Activated naive CD4-positive, alpha-beta T cell treated with anti-CD3 and anti-CD28 coated beads for 36 hours (primary cell): ENCODE measurements at places on chromosomes 6 and 20. TPM values are rescaled to one million over a fixed set of nuclear protein-coding genes. Genes with fewer than 3 reads are reported as not detected.

- H3K27me3 ChIP-seq = no peaks in the 10 kb centered on the region
- H3K4me3 ChIP-seq = no peak overlapping the region
- peaks cover 7% of the 10 kb centered on the region for H3K4me1 ChIP-seq
These were observed 5.3 kb downstream of the PTK6 start for GRCh38 chr20:63531686-63532448.

Gene CRYBG1
- total RNA-seq = 13.0 TPM

GRCh38 chr6:91539456-91539855, 952.6 kb upstream of the MAP3K7 start:
- H3K27me3 ChIP-seq = no peaks in the 10 kb centered on the region
- H3K36me3 ChIP-seq = no peaks in the 10 kb centered on the region
- no peak overlapping the region for H3K27ac ChIP-seq
- no peaks in the 10 kb centered on the region for H3K4me1 ChIP-seq

Gene CCN6
- total RNA-seq = not detected

GRCh38 chr6:33860006-33860405, 56.2 kb upstream of the MLN start:
- no peak overlapping the region for H3K27ac ChIP-seq
- no peak for DNase-seq
- no peaks in the 10 kb centered on the region for H3K27me3 ChIP-seq
- H3K4me3 ChIP-seq = no peak overlapping the region

- peak overlapping the region; percentile 95 for H3K4me3 ChIP-seq
- H3K4me1 ChIP-seq = peaks cover 28% of the 10 kb centered on the region
- H3K27me3 ChIP-seq = no peaks in the 10 kb centered on the region
- H3K36me3 ChIP-seq = peaks cover 13% of the 10 kb centered on the region
- no peak for DNase-seq
These were observed 591 bp downstream of the IDH3B start for GRCh38 chr20:2663364-2663886.

- peak; percentile 71 for DNase-seq
- peak overlapping the region; percentile 64 for H3K4me3 ChIP-seq
- no peak overlapping the region for H3K27ac ChIP-seq
- peaks cover 43% of the 10 kb centered on the region for H3K27me3 ChIP-seq
- H3K4me1 ChIP-seq = peaks cover 8% of the 10 kb centered on the region
- H3K36me3 ChIP-seq = no peaks in the 10 kb centered on the region
These were observed 92.7 kb upstream of the SIRPA start for GRCh38 chr20:1802385-1803060.

Gene BYSL
- total RNA-seq = 49.8 TPM

- H3K4me1 ChIP-seq = no peaks in the 10 kb centered on the region
- H3K27me3 ChIP-seq = peaks cover 12% of the 10 kb centered on the region
- no peak overlapping the region for H3K27ac ChIP-seq
- no peaks in the 10 kb centered on the region for H3K36me3 ChIP-seq
- no peak for DNase-seq
- H3K4me3 ChIP-seq = no peak overlapping the region
These were observed 26.2 kb downstream of the PHACTR3 start for GRCh38 chr20:59630526-59630925.

Gene DUSP15
- total RNA-seq = not detected

Gene MCHR2
- not detected for total RNA-seq

GRCh38 chr6:69179681-69180080, 544.6 kb downstream of the ADGRB3 start:
- H3K36me3 ChIP-seq = no peaks in the 10 kb centered on the region
- H3K27ac ChIP-seq = no peak overlapping the region
- H3K4me3 ChIP-seq = no peak overlapping the region
- H3K27me3 ChIP-seq = no peaks in the 10 kb centered on the region

DNA sequence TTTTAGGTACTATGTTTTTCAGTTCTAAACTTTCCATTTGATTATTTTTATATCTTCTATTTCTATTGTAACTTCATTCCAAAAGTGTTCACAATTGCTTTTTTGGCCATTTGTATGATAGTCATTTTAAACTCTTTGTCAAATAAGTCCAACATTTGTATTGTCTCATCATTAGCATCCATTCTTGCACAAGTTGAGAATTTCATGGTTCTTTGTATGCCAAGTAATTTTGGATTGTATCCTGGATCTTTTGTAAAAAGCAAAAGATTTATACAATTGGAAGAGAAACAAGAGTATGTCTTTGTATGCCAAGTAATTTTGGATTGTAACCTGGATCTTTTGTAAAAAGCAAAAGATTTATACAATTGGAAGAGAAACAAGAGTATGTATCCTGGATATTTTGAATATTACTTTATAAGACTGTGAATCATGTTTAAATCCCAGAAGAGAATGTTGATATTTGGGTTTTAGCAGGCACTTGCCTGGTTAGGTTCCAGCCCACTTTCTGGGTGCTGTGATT, 36.9 kb upstream of the NT5E start:
- H3K36me3 ChIP-seq = no peaks in the 10 kb centered on the region
- H3K27ac ChIP-seq = no peak overlapping the region
- DNase-seq = no peak
- no peak overlapping the region for H3K4me3 ChIP-seq
- H3K27me3 ChIP-seq = peaks cover 12% of the 10 kb centered on the region

DNA sequence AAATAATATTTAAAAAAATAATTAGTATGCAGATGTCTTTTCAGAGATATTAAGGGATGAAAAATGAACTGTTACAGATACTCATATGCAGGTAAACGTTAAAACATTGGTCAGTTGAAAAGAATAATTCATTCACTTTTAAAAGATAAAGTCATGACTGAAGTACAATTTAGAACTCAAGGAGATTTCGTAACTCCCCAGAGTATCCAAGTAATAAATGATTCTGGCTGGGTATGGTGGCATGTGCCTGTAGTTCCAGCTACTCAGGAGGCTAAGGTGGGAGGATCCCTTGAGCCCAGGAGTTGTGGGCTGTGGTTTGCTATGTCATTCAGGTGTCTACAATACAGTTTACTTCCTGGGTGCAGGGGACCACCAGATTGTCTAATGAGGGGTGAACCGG, 122.3 kb upstream of the TMEM181 start:
- H3K27ac ChIP-seq = no peak overlapping the region
- H3K4me1 ChIP-seq = peaks cover 2% of the 10 kb centered on the region
- peaks cover 2% of the 10 kb centered on the region for H3K36me3 ChIP-seq
- no peak overlapping the region for H3K4me3 ChIP-seq
- DNase-seq = no peak
